ENCODE measurements at places on chromosomes 7 and 10.

DNA sequence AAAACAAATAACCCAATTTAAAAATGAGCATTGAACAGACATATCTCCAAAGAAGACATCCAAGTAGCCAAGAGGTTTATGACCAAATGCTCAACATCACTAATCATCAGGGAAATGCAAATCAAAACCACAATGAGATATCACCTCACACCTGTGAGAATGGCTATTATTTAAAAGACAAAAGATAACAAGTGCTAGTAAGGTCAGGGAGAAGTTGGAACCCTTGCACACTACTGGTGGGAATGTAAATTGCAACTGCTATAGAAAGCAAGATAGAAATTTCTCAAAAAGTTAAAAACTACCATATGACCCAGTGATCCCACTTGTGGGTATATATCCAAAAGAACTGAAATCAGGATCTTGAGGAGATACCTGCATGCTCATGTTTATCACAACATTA, 49.5 kb downstream of the SGMS1 start:
- DNase-seq: no peak

- DNase-seq: no peak
These were observed 160.4 kb upstream of the NPVF start for GRCh38 chr7:25388681-25389080.

- DNase-seq: no peak
These were observed 40.5 kb downstream of the HIF1AN start for GRCh38 chr10:100576282-100576635.

- DNase-seq: no peak
These were observed 42.8 kb downstream of the CYP2C8 start for GRCh38 chr10:95026461-95026860.

GRCh38 chr7:128946936-128947830, 9.5 kb downstream of the IRF5 start:
- no peak for DNase-seq

GRCh38 chr10:130137659-130138478, 1.7 kb downstream of the GLRX3 start:
- no peak for DNase-seq

DNA sequence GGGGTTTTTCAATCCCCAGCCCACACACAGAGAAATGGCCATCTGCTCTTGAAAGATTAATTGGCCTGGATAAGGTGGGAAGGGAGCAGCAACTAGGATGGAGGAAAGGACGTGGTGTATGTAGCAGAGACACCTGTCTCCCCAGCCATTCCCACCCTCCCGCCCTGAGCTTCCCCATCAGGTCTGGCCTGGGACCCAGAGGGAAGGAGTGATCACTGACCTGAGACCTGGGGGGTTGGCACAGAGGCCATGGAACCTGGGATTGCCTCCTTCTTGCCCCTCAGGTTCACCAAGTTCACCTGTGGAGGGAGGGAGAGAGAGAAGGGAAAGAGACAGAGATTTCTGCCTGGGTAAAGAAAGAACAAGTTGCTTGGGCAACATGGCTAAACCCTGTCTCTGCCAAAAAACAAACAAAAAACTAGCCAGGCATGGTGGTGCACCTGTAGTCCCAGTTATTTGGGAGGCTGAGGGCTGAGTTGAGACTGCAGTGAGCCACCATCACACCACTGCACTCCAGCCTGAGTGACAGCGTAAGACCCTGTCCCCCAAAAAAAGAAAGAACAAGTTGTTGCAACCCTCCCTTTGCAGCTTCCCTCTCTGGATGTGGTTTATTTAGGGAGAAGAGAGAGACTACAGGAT, 11.3 kb upstream of the TRPV6 start:
- no peak for DNase-seq

DNA sequence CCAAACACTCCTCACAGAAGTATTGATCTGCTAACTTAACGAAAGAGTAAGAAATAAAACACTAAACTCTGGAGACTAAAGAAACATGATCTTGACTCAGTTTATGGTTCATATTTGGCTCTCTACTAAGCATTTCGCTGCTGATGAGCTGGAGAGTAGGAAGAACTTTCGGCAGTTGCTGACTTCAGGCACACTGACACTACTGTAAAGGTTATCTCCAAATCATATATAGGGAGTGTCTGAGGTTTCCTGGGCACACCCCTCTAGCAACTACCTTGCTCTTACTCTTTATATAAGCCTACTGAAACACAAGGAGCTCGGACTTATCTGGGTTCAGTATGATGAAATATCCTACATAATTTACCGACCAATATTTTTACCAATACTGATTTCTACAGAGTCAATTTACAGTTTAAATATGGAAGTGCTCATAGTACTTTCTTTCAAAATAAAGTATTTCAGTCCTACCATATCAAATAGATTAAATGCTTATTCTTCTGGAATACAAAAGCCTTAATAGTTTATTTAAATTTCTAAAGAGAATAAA, 39.5 kb downstream of the ERCC6 start:
- DNase-seq: no peak

DNA sequence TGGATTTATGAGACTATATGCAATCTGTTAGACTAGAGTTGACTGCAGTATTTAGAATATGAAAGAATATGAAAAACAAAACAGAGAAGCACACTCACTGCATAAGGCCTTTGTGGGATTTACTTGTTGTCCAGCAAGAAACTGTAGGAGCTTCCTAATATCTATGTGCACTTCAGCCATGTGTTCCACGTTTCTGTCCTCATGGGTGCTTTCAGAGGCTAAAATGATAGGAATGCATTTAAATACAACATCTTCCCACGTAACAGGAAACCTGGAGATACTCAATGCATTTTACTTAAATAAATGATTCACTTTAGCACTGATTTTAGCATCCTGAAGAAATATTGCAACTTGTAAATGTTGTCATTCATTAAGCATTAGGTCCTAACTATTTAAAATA, 11.7 kb downstream of the HUS1 start:
- no peak for DNase-seq

GRCh38 chr7:64878684-64879083, 24.4 kb upstream of the ZNF273 start:
- no peak for DNase-seq

DNA sequence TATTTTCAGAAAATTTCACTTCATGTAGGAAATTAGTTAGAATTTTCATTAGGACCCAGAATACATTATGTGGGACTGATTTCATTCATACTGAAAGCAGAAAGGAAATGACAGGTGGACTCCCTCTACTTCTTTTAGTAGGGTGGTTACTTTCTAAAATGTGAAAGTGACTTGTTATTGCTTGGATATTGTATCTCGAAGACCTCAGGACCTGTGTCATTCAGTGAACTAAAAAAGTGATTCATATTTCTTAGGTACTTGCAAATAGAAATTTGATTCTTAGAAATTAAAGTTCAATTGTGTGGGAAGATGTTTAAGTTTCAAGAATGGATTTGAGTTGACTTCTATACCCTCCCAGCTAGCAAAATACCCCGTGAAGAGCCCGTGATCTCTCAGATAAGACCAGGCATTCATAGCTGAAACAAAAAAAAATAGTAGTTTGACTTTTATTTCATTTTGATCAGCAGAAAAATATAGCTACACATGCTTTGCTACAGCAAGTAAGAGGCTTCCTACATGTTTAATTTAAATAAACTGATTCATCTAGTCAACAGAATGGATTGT, 1037.1 kb downstream of the GATA3 start:
- no peak for DNase-seq

DNA sequence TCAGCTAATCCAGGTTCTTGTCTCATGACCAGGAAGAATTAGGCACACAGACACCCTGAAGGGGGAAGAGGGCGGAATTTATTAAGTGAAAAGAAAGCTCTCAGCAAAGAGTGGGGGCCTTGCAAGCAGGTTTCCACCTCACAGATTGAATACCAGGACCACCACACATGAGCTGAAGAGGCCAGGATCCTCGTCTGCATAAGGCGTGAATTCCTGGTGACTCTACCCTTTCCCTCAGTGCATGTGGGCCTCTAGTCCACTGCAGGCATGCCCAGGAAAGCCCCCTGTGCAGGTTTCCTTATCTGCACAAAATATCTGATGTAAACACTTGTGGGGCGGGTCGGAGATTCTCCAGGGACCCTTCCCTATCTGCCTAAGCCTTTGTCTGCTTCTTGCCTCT, 782.1 kb upstream of the LRRN3 start:
- DNase-seq: no peak

- DNase-seq: no peak
These were observed 142.6 kb upstream of the ASAH2 start for GRCh38 chr10:50393784-50394467.

- no peak for DNase-seq
These were observed 263.0 kb upstream of the NEBL start for GRCh38 chr10:21160116-21160515.

- DNase-seq: no peak
These were observed 16.7 kb downstream of the LMTK2 start for GRCh38 chr7:98123365-98123696.

DNA sequence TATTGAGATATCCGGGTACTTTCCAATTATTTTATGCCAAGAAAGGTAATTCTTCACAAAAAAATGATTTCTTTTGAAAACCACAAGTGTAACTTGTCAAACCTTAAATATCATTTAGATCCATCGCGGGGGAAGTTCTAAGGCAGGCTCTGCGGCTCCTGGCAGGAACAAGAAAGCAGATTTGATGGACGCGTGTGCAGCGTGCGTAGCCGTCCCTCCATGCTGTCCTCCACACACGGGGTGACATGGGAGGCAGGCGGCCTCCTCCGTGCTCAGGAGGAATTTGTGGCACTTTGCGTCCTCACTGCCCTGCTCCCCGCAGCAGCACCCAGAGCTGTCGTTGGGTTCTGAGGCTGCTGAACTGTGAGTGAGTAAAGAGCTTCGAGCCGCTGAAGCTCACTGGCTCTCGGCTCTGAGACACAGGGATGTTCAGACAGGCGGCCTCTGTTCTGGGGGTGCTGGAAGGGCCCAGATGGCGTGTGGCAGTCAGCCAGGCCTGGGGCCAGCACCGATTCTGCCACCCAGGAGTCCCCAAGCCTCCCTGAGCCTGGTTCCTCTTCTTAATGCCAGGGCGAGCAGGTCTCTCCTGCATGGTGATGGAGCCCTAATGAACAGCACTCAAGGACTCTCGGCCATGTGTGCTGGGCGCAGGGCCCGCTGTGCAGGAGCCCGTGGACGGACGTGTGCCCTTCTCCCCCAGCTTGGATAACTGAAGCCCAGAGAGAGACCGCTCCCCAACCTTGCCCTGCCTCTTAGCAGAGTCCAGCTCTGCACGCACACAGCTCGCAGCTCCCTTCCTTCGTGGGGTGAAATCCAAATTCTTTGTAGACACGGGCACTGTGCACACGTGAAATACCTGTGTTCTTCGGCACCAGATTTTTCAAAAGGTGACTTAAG, 185.4 kb upstream of the SHH start:
- DNase-seq: no peak

- no peak for DNase-seq
These were observed 180.8 kb upstream of the TNS3 start for GRCh38 chr7:47762746-47763062.

- no peak for DNase-seq
These were observed 28.2 kb downstream of the PHYH start for GRCh38 chr10:13271552-13272163.

GRCh38 chr7:37784015-37784414, 64.4 kb upstream of the NME8 start:
- no peak for DNase-seq

GRCh38 chr7:78161781-78162180, 363.2 kb downstream of the PHTF2 start:
- no peak for DNase-seq

GRCh38 chr10:230758-231157, 95.5 kb downstream of the ZMYND11 start:
- no peak for DNase-seq

GRCh38 chr10:52756295-52756694, 16.3 kb downstream of the MBL2 start:
- no peak for DNase-seq

DNA sequence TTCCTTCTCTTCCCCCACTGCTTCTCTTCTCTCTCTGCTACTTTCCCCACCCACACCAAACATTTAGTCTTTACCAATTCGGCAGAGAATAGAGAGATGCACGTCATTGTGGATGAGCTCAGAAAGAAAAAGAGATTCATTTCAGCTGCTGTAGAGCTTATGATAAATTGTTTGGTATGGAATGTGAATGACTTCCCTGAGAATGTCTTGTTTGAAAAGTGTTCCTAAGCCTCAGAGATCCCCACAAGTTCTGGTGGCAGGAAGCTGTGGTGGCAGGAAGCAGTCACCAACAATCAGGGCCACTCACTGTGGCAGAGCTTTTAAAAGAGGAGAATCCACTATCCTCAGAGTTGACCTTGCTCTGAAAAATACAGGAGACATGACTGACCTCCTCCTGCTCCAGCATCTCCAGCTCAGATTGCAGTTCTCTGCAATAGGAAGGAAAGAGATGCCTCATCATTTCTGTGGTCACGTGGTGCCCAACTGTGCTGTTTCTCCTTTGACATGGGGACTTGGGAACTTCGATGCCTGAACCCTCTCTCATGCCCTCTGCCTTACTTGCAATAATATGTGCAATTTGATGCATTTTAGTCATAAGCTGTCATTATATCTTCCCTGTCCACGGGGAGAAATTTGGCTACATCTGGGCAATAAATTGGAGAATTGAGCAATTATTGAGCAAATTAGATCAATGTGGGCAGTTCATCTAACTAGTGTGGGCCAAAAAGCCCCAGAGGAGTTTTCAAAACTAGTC, 76.5 kb downstream of the BMPER start:
- no peak for DNase-seq

DNA sequence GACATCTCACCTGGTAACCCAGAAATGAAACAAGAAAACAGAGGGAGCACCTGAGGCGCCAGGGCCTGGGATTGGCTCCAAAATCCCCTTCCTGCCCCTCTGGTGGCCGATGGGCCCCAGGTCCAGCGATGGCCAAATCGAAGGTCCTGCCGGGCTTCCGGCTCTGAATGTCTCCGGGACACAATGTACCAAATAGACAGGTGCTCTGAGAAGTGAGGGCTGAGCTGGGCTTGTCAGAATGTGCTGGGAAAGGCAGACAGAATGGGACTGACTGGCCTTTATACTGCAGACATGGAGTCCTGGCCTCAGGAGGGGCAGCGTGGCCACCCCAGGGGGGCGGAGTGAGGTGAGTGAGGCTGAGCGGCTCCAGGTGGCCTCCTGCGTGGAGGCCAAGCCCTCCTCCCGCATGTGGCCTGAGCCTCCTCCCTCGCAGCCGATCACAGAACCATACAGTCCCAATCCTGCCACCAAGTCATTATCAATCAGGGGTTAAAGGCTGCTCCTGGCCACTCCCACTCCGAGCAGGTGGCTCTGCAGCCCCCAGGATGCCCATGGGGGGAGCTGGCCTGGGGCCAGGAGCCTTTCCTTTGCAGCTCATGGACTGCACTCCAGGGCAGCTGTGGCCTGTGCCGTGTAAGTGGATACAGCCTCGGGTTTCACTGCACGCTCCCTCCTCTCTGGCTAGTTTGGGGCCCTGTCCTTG, 185.5 kb downstream of the ADARB2 start:
- DNase-seq: no peak

DNA sequence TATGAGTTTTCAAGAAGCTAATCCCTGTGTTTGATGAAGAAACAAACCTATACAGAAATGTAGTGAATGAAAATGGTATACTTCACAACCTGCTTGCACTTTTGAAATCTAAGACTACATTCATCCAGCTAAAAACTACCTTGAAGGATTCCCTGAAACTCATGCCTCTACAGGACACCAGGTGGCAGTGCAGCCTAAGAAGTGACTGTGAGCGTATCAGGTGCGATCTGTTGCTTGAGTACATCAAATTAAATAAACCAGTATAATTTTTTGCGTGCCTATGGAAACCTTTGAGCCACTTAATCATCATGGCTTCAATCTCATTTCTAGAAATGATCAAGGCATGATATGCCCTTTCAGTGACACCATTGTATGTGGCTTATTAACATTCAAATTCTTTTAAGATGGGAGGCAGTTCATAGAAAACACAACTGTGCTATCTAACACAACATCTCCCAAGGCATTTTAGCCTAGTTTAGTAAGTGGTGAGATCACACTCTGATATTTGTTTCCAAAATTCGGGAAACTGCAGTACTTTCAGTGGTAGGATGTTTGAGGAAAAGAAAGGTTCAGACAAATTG, 57.4 kb downstream of the PPP1R17 start:
- no peak for DNase-seq

Measured in cortex of kidney (tissue), 1 donor.